ENCODE measurements at places on chromosomes 2 and 18.

GRCh38 chr2:200471324-200471848 is 38.5 kb downstream of the KCTD18 start:
- DNase-seq: peak; percentile 47

GRCh38 chr2:108304975-108305374 is 16.3 kb downstream of the SULT1C2 start:
- DNase-seq: no peak

DNA sequence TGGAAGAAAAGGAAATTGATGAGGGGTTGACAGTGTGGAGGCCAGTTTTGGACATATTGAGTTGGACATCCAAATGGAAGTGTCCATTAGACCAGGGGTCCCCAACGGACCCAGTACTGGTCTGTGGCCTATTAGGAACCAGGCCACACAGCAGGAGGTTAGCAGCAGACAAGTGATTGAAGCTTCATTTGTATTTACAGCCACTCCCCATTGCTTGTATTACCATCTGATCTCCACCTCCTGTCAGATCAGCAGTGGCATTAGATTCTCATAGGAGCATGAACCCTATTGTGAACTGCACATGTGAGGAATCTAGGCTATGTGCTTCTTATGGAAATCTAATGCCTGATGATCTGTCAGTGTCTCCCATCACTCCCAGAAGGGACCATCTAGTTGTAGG is 99.1 kb downstream of the MTX2 start:
- no peak for DNase-seq

DNA sequence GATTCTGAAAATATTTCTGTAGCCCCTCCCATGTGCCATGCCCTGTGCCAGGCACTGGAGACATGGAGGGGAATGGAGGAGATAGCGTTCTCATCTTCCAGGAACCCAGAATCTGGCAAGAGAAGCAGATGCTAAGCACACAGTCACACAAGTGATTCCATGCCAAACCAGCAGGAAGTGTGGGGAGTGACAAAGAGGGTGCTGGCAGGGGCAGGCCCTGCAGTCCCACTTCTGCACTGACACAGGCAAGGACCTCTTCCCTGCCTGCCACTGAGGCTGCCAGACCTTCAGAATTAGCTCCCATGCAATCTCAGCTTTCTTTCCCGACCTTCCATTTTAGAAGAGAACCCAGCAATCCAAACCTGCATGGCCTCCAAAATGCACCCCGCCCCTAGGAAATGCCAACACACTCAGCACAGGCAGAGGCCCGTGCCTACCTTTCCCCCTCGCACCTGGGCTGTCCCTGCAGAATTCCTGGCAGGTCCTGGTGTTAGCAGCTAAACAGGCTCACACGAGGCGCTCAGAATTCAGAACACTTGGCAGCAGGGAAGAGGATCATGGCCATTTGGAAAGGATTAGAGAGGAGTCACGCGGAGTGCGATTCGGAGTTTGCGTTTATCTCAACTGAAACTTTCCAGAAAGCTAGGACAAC is 155.3 kb downstream of the MSH2 start:
- DNase-seq: no peak

GRCh38 chr18:7082671-7083070 is 34.9 kb downstream of the LAMA1 start:
- no peak for DNase-seq

GRCh38 chr2:231132129-231132528 is 7.3 kb upstream of the HTR2B start:
- DNase-seq: no peak

DNA sequence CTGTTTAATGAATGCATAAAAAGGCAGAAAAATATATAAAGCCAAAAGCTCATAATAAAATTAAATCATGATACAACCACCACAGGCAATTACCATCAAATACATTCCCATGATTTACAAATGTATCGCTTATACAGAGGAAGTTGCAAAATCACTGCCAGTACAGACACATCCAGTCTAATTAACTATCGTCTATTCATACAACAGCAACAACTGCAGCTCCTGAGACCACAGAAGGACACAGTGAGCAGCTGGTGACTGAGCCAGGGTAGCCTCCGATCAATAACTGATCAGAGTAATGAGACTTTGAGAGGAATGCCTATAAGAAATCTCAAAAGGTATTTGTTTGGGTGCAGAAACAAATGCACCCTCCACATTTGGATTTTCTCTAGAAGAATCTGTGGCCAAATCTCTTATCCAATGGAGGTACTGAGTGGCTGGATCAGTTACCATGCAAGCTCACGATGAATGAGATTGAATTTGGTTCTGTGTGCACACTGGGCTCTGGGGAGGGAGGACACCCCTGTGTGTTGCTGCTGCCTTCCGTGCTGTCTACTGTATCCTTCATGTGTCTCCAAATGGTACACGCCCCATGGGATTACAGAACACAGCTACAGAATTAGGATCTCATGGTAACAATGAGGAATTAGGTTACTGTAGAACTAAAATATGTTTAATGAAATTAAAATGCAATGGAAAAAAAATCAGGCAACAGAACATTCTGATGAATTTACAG is 119.6 kb downstream of the MBP start:
- no peak for DNase-seq

- no peak for DNase-seq
Measured at GRCh38 chr18:23849141-23849540, 159.9 kb downstream of the LAMA3 start.

DNA sequence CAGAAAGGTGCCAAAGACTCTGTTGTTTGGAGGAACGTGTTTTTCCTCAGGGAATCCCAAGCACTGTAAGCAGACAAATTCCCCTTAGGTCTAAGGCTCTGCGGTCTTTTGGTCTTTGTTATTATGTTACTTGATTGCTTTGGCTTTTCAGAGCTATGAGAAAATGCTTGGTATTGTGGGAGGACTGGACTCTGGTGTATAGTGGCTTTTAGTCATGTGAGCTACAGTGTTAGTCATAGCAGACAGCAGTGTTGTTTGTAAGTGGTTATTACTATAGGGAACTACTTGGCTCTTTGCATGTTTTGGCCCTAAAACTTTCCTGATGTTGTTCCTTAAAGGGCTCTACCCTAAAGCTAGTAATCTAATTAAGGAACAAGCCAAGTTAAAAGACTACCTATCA is 956.2 kb upstream of the LRATD1 start:
- no peak for DNase-seq

DNA sequence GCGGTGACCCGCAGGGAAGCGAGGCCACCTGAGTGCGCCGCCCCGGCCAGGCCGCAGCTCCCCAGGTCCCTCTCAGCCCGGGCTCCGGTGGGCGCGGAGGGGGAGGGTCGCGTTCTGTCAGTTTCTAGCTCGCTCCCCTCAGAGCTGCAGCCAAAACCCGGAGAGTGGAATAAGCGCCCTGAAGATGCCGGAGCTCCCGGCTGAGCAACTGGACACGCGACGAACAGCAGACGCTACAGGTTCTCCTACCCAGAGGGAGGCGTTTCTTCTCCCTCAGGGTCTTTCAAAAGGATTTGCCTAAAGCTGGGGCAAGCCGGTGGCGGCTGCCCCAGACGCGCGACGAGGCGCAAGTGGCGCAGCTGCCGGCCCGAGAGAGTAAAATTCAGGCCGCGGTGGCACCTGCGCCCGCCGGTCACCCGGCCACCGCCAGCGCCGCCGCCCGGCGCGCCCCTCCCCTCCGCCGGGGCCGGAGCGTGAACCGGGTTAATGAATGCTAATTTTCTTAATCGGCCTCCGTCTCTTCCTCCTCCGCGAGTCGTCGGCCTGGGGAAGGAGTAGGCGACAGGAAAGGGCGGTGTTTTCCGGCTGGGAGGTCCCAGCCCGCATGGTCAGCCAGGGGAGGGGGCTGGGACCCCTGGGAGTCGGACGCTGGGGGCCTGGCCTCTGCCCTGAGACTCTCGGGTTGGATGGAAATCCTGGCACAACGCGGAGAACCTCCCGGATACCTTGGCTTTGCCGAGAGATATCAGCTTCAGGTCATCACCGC is 845 bp upstream of the CDC42EP3 start:
- peak; percentile 76 for DNase-seq

DNA sequence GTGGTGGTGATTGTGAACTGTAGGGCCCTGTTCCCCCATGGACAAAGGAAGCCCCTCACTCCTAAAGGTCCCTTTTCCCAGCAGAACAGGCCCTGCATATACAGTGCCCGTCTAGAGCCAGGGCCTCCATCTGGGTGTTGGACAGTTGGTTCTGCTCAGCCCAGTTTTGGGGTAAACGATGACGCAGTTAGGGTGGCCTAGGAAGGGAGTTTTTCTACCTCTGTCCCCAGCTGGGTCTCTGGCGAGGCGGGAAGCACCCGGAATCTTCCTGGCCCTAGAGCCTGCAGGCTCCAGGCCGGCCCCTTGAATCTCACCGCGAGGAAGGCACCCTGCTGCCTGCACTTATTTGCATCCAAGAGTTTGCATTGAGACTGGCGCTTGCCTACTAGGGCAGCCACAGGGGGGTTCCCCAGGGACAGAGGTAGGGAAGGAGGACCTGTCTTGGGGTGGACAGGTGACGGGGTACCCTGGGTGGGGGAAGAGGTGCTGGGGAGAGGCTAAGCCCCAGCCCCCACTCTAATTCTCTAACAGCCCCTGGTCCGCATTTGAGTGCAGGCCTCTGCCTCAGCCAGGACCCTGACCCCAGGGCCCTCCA is 529 bp upstream of the MTA3 start:
- peak; percentile 15 for DNase-seq

GRCh38 chr2:198168651-198169050 is 364.3 kb downstream of the PLCL1 start:
- DNase-seq: no peak

DNA sequence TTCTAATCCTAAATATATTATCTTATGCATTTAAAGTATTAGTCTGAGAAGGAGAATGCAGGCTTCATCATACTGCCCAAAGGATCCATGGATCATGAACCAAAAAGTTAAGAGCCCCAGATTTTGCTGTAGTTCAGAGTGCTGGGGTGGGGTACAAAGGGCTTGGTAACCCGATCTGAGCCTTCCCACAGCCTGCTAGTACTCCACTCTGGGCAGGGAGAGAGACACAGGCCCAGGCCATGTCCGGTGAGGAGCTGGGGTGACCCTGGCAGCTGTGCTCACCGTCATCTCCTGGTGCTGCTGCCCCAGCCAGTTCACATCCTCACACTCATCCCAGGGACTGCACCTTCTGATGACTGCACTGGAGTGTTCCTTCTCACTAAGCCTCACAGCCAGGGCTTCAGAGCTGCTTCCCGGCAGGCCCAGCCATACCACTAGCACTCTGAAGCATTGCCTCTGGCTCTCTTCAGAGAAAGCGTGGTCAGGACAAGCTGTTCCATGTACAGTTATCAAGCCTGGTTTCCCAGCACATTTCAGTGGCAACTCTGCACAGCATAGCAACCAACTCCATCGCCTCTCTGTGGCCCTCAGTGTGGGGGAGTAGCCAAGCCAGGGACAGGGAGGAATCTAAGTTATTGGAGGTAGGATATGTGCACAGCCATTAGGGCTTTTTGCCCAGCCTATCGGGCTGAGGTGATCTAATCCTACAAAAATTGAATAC is 189.0 kb upstream of the CTAGE1 start:
- DNase-seq: no peak
